ENCODE measurements at places on chromosomes 7 and 10. TPM values are rescaled to one million over a fixed set of nuclear protein-coding genes. Genes with fewer than 3 reads are reported as not detected.

VGF gene
- total RNA-seq = 20.1 TPM

TMEM236 gene
- not detected for total RNA-seq

SVOPL gene
- 0.28 TPM for total RNA-seq

CALCR gene
- total RNA-seq = 0.13 TPM

BET1 gene
- total RNA-seq = 19.9 TPM

CALHM3 gene
- total RNA-seq = 0.42 TPM

GRCh38 chr7:14691034-14691433 is 211.5 kb downstream of the DGKB start:
- DNase-seq = no peak

GRCh38 chr10:103713676-103714075 is 141.7 kb downstream of the SH3PXD2A start:
- no peak for DNase-seq

- no peak for DNase-seq
These were observed 227.4 kb upstream of the COBL start for GRCh38 chr7:51543801-51544553.

GRCh38 chr10:31102421-31102820 is 70.8 kb upstream of the ZNF438 start:
- no peak for DNase-seq

GRCh38 chr10:129472696-129473555 is 5.9 kb downstream of the MGMT start:
- no peak for DNase-seq

DNA sequence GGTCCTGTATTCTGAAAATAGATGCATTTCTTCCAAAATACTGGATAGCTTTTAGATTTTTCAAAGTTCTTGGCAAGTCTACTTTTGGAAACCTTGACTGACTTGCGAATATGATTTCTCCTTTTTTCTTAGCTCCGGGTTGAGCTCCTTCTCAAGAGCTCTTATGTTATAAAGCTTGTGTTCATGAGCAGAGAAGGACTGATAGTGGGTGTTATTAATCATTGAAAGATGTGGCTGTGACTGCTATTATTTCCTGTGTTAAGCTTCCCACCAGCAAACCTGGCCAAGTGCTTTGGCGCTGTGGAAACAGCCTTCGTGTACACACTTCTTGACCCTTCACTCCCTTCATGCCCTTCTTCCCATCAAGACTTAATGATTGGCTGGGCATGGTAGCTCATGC is 98.2 kb downstream of the KIAA1217 start:
- DNase-seq = no peak

DNA sequence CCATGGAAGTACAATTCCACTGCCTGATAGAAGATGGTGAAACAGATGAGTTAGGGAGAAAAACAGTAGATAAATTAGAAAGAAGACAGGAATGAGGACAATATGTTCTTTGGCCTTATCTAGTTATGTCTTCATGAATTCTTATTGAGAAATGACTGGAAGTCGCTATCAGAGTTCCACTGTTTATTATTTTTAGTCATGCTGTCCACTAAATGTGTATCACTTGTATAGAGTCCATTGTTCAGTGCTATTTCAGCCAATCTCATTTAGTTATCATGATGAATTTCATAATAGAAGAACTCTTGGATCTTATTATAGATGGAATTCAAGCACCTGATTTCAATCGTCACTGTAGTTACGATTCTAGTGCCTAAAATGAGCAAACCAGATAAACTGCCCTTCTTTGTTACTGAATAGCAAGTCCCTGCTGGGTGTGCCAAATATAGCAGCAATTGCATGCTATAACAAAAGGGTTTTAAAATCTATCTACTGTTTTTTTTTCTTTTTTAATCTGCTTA is 177.7 kb upstream of the COL1A2 start:
- DNase-seq = no peak

GRCh38 chr7:29375641-29376562 is 181.3 kb downstream of the CHN2 start:
- DNase-seq = no peak

DNA sequence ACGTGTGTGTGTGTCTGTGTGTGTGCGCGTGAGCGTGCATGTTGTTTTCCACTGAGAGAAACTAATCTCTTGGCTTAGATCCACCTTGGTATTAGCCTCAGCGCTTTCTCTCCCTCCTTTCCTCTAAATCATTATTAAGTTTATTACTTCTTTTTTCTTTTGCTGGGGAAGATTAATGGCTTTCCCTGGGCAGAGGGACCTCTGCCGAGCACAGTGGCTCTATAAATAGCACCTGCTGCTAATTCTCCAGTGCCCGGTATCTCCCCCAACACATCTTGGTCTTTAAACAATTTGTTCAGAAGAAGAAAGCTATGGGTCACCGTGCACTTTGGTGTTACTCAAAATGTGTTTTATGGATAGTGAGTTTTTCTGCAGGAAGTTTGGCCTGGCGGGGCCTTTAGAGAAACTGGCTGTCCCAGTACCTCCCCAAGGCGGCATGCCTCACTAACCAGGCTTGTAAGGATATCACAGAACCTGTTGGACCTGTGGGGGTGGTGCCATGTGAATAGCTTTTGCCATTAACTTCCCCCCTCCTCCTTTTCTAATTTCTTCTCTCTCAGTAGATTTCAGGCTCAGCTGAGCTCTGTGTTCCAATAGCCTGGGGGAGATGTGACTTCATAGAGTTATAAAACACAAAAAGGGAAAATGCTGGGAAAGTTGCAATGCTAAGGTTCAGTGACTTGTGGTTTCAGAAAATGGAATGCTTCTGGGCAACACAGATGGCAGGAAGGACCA is 70.1 kb upstream of the RAB11FIP2 start:
- no peak for DNase-seq

Measured in dorsolateral prefrontal cortex (tissue), 122 donors.